ENCODE measurements at places on chromosomes 12 and 14.

GRCh38 chr12:92300777-92301176 is 155.1 kb upstream of the BTG1 start:
- DNase-seq, result no peak

GRCh38 chr12:11947213-11947612 is 123.5 kb upstream of the BCL2L14 start:
- DNase-seq, result no peak

DNA sequence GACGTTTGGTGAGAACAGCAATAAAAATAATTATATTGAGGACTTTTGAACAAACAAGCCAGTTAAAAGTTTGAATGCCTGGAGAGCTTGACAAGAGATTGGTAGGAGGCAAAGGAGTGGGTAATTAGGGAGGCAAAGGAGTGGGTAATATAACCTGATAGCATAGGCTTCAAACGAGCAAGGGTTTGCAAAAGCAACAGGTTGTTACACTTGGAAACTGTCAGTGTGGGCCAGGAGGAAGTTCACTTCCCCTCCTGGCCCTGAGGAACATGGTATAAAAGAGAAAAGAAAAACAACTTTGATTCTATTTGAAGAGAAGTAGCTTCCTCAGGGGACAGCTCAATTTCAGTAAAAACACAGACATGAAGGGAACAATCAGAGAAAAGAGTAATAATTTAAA is 121.7 kb downstream of the CCER1 start:
- DNase-seq, result no peak

- DNase-seq, result no peak
Measured at GRCh38 chr12:51959211-51959610, 7.7 kb downstream of the ACVR1B start.

DNA sequence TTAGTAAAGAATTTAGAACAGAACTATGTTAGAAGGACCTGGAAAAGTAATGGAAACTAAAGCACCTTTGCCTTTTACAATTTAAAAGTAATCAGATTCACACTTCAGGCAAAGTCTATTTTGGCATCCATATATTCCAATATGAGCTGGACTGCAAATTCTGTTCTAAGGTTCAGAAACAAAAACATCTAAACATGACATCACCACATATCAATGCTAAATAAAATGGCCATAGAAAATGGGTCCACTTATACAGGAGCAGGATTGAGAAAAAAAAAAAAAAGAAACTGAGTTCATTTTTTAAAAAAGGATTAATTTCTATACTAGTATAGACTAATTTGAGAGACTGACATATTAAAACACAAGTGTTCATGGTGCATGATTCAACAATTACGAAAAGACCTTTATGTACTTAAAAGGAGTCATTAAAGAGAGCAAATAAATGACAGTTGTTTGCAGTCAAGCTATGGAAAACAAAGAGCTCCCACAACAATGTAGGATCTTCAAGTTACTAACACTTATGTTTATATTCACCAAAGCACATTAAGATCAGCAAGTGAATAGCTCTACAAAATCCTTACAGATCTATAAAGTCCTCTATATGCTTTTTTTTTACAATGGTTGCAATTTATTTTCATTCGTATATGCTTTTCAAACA is 45.7 kb downstream of the DICER1 start:
- no peak for DNase-seq

DNA sequence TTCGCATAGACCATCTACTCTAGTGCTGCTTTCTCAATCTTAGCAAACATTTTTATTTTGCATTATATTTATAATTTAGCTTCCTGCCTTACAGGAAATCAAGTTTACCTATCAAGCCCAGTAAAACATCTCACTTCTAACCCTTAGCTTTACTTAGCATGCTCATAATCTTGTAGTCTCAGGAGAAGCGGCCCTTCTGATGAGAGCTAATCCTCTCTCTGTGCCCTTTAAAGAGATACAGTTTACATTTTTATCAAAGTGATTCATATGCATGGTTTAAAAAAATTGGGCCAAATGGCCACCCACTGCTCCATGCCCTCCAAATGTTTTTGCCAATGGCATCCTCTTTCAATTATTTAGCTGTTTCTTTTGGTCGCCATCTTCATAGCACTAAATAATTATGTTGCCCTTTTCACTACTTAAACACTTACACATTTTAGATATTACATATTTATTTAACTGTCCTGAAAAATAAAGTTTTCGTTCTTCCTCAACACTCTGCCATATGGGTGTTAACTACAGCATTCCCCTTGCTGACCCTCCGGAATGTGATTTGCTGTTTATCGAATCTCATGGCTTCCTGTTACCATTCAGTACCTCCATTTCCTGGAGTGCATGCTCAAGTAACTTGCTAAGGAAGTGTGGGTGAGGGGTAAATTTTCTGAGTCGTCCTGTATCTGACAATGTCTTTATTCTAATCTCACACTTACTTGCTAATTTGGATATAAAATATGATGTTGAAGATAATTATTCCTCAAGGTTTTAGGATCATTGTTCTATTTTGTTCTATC is 29.3 kb downstream of the YLPM1 start:
- no peak for DNase-seq

GRCh38 chr12:50188875-50189575 is 21.9 kb upstream of the CERS5 start:
- no peak for DNase-seq

- peak; percentile 3 for DNase-seq
Measured at GRCh38 chr12:56565510-56566101, 44.0 kb downstream of the RBMS2 start.

DNA sequence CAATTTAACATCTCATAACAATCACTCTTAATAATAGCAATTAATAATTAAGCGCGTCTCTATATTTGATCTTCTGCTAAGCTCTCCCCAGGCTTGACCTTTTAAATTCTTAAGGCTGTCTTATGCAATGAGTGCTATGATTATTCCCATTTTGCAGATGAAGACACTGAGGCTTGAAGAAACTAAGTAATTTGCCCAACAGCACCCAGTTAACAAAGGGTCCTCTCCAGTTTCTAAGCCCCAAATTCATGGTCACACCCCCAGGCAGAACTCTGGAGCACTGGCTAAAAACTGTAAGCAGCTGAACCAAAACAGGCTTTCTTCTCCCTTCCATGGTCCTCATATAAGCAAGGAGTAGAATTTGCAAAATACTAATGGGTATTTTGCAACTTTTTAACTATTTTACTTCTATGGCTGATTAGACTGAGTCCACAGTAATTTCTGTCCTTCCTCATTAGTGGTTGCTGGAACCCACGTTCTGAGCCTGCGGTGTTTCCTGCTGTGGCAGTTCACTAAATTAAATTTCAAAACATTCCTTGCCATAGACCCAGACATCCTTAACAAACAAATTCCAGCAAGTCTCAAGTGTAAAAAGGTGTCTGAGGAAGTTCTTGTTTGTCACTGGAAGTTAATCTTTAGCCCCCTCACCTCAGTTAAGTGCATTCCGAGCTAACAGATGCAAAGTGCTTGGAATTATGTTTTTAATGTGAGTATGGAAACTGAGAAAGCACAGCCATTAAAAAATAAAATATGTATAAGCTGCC is 76.5 kb downstream of the TMEM132D start:
- DNase-seq, result no peak

DNA sequence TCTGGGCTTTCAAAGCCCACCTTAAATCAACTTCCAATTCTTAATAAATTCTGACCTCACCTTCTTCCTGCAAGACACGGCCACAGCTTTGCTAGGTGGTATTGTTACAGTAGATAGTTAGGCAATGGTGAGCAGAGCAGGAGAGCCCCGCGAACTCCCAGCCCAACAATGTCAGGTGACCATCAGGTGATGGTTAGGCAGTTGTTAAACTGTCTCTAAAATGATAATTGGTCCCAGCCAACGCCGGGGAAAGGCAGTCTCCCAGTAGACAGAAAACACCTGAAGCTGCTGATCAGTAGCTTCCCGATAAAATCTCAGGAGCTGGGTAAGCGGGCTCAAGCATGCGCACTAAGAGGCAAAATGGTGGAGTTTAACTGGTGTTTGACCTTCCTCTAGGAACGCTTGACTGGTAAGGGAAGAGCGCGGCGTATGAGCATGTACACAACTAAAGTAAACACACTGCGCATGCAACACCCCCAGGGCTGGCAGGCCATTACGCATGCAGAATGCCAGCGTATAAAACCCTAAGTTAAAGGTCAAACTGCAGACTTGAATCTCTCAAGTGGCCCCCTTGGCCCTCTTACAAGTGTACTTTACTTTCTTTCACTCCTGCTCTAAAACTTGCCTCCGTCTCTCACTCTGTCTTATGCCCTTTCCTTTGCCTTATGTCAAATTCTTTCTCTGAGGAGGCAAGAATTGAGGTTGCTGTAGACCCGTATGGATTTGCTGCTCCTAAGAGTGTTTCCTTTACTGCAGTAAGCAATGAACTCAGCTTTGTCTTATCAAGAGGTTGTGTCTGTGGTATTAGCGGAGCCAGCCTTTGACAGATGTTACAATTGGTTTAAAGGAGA is 113.5 kb downstream of the C12orf75 start:
- DNase-seq, result no peak

GRCh38 chr14:68088451-68088854 is 268.9 kb downstream of the RAD51B start:
- DNase-seq, result no peak

GRCh38 chr12:3992945-3993344 is 119.7 kb upstream of the PARP11 start:
- no peak for DNase-seq

- no peak for DNase-seq
Measured at GRCh38 chr12:13293096-13293495, 96.6 kb downstream of the EMP1 start.

DNA sequence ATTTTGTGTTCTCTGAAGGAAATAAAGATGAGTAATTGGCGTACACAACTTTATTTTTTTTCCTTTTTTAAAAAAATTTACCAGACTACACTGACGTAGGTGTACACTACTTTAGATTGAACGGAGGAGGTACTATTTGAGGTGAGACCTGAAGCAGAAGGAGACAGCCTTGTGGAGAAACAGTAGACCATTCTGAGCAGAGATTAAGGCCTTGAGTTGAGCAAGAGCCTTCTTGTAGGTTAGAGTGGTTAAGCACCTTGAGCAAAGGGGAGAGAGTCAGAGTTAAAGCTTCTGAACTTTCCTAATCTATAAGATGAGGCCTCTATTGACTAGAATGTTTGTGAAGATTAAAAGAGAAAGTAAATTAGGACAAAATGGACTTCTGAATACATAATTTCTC is 2.5 kb downstream of the LEMD3 start:
- no peak for DNase-seq

All from G401 (cell line).